Activated T-helper 1 cell treated with anti-CD3 and anti-CD28 coated beads, Interleukin-12 subunit alpha, Interleukin-12 subunit beta, Interleukin-2, Interleukin-4 antibody, amounts not matched to agents 30 ng/mL and 10 ng/mL and 1 ng/mL, durations not matched to agents 14 hours and 24 hours and 36 hours (primary cell): ENCODE measurements at places on chromosomes 3 and 15.

DNA sequence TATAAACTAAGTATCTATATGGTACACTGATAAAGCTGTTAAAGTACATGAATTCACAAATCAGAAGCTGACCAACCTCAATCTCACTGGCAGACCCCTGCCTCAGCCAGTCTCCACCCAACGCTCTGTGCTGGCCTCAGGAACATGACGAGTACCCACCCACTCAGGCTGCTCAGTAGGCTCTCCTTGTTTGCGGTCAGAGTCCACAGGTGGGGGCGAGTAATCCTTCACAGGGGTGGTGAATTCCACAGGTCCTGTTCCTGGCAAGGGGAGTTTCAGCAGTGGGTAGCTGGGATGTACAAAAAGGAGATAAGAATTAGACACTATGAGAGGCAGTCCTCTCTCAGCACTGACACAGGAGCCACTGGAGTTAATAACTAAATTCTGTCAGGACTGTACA, 40.9 kb downstream of the SCAP start:
- no peaks in the 10 kb centered on the region for H3K27me3 ChIP-seq
- no peak for DNase-seq
- H3K27ac ChIP-seq: no peak overlapping the region
- peaks cover 3% of the 10 kb centered on the region for H3K4me1 ChIP-seq
- peaks cover 30% of the 10 kb centered on the region for H3K36me3 ChIP-seq

DNA sequence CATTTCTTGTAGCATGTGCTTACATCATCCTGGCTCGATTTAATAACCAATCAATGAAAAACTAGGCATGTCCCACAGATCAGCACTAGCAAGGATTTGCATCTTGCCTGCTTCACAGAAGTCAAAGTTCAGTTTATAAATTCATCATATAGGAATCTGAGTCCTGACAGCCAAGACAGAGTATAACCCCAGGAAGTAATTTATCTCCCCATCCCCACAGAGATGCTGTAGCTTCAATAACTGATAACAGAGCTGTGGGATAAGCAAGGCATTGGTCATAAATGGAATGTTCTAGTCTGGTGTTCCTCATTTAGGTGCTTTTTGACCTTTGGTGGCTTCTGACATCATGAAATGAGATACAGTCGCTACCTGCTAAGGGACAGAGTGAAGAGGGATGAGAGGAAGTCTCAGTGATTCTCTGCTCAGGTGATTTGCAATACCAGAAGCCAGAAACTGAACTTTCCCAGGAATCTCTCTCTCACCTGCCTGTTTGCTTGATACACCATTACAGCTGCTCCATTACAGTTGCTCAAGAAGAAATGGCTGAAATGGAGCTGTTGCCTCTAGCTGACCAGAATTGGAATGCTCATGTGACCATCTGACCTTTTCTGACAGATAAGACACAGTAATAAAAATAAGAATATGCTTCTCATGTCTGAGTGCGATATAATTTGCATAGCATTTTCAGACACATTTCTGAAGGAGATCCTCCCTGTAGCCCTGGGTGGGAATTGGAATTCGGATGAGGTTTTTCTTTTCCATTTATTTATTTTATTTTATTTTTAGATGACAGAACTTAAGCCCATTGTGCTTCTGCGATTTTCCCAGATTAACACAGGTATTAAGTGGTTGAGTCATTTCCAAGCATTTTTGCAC, 217.1 kb upstream of the KCNMB2 start:
- DNase-seq: no peak
- no peak overlapping the region for H3K27ac ChIP-seq
- H3K4me1 ChIP-seq: no peaks in the 10 kb centered on the region
- no peak overlapping the region for H3K4me3 ChIP-seq

GRCh38 chr3:189404797-189405484, 226.2 kb upstream of the TP63 start:
- no peak for DNase-seq
- no peaks in the 10 kb centered on the region for H3K36me3 ChIP-seq
- H3K4me3 ChIP-seq: no peak overlapping the region
- H3K4me1 ChIP-seq: peaks cover 12% of the 10 kb centered on the region
- H3K27me3 ChIP-seq: no peaks in the 10 kb centered on the region

GRCh38 chr3:58683466-58683865, 16.9 kb upstream of the FAM3D start:
- peaks cover 8% of the 10 kb centered on the region for H3K4me1 ChIP-seq
- no peaks in the 10 kb centered on the region for H3K27me3 ChIP-seq
- DNase-seq: no peak
- H3K27ac ChIP-seq: no peak overlapping the region
- H3K4me3 ChIP-seq: no peak overlapping the region
- H3K36me3 ChIP-seq: no peaks in the 10 kb centered on the region

GRCh38 chr3:37546876-37547275, 314.8 kb upstream of the CTDSPL start:
- no peaks in the 10 kb centered on the region for H3K4me1 ChIP-seq
- no peaks in the 10 kb centered on the region for H3K36me3 ChIP-seq
- peaks cover 12% of the 10 kb centered on the region for H3K27me3 ChIP-seq
- no peak overlapping the region for H3K27ac ChIP-seq

- H3K4me3 ChIP-seq: peak overlapping the region; percentile 81
- H3K27me3 ChIP-seq: no peaks in the 10 kb centered on the region
- H3K4me1 ChIP-seq: peaks cover 94% of the 10 kb centered on the region
- H3K36me3 ChIP-seq: peaks cover 9% of the 10 kb centered on the region
- peak overlapping the region; percentile 92 for H3K27ac ChIP-seq
These were observed 55.4 kb downstream of the PSMD6 start for GRCh38 chr3:63967675-63968611.
